ENCODE measurements at places on chromosomes 5 and 9.

- DNase-seq = no peak
Observed at GRCh38 chr9:71253011-71253410, 131.6 kb upstream of the TRPM3 start.

DNA sequence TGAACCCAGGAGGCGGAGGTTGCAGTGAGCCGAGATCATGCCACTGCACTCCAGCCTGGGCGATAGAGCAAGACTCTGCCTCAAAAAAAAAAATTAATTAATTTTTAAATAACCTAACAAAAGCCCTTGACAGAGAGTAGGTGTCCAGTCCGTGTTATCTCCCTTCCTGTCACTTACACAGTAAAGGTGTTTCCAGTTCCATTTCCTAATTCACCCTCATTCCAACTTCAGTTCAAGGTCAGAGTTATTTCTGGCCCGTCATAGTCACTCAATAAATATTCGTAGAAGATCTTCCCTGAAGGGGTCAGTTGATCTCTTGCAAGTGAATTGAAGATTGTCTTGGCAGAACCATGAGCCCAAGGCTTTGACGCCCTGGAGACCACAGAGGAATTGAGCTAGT is 16.4 kb upstream of the ERGIC1 start:
- no peak for DNase-seq

GRCh38 chr9:87668222-87668621 is 57.7 kb upstream of the CTSL start:
- DNase-seq = no peak

DNA sequence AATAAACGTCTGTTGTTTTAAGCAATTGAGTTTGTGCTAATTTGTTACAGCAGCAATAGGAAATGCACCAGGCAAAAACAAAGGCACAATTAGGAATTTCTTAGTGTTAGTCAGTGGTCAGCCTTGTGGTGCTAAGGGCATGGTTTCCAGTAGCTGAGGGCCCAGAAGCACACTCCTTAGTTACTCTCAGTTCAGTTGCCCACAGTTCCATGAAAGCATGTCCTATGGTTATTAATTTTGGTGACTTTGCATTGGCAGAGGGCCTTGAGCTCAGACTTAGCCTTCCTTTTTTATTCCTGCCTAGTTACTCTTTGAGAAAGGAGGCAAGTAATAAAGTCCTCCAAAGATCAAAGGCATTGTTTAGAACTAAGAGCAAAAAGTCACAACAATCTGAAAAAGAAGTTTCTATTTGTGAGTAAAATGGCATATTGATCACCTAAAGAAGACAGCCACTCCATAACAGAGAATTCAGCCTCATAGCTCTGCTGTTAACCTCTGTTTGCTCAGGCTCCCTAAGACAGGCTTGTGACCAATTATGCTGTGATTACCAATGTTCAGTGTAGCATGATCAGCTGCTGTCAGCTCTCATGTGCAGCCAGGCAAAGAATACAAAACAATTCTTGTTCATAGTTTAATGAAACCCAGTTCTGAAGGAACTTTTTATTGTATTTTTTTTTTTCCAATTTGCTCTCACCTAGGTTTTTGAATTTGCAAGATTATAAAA is 57.0 kb upstream of the MROH2B start:
- DNase-seq = no peak

DNA sequence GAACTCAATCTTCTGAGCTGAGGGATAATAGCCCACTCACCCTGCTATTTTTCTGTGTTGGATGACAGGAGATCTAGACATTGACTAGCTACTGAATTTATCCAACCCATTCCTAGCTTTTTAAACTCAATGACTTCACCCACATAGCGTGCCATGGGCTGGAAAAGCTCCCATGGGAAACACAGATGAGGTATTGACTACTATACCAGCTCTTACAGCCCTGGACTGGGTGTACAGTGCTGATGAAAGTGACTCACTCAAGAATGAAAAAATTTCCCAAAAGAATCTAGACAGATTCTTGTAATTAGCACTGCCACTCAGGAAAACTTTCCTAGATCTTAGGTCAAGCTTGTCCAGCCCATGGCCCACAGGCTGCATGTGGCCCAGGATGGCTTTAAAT is 72.7 kb upstream of the NREP start:
- no peak for DNase-seq

GRCh38 chr5:140205952-140206351 is 31.0 kb downstream of the CYSTM1 start:
- DNase-seq = no peak

DNA sequence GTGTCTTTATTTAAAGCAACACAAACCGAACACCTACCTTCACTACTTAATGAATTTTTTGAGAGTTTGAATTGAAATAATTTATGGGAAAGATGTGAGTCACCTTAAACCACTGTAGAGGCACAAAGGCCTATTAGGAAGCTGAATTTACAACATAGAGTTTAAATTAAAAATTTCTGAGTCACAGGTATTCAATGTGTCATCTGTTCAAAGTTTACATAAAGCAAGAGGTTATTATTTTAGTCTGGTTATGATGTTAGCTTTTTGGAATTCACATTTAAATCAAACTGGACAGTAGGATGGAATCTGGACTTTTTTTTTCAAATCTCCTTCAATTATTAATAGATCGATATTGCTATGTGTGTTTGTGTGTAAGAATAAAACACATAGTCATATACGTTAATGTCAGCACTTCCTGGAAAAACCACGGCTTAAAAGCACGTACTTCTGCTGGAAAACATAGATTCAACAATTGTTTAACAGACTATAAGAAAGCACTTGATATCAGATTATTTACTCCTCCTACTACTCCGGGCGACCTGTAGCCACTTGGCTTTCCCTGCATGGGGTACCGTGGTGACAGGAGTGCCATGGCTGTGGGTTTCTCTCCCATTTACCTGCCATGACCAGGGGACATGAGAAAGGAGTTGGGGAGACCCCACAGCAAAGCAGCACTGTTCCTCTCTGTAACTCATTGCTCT is 638.6 kb downstream of the SEMA5A start:
- DNase-seq = no peak

- no peak for DNase-seq
Observed at GRCh38 chr9:122337556-122337929, 33.3 kb upstream of the PTGS1 start.

DNA sequence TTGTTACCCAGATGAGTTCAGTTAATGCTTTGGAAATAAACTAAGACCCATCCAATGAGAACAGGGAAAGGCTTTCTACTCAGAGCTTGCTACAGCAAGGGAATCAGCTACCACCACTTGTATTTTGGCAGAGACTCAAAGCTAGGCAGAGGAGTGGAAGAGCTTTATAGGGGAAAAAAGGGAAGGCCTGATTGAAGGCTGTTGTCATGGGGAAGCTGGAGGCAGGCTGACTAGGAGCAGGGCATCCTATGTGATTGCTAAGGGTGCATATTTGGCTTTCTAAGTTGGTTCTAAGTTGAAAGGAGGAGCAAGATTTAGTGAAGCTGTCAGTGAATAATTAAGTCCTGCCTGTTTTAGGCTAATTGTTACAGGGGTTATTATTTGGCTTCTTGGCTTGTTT is 115.5 kb downstream of the PTTG1 start:
- DNase-seq = no peak

All from effector memory CD8-positive, alpha-beta T cell (primary cell).